Pulmonary artery endothelial cell (primary cell): ENCODE measurements at places on chromosomes 3 and 15. TPM values are rescaled to one million over a fixed set of nuclear protein-coding genes. Genes with fewer than 3 reads are reported as not detected.

The CSPG5 gene
- 0.66 and 0.71 TPM in 2 replicates for total RNA-seq

The EFCC1 gene
- total RNA-seq: 0.25 and 0.26 TPM in 2 replicates

The DMXL2 gene
- total RNA-seq: 11.5 and 12.3 TPM in 2 replicates

The SMAD6 gene
- total RNA-seq: 14.9 and 18.9 TPM in 2 replicates

The FMN1 gene
- under 0.01 and 0.04 TPM in 2 replicates for total RNA-seq

The STAC gene
- total RNA-seq: not detected in 2 replicates

The CLN6 gene
- 13.2 and 16.6 TPM in 2 replicates for total RNA-seq

The LEKR1 gene
- total RNA-seq: 0.13 and 0.32 TPM in 2 replicates
